ENCODE measurements at places on chromosomes 16 and 17.

DNA sequence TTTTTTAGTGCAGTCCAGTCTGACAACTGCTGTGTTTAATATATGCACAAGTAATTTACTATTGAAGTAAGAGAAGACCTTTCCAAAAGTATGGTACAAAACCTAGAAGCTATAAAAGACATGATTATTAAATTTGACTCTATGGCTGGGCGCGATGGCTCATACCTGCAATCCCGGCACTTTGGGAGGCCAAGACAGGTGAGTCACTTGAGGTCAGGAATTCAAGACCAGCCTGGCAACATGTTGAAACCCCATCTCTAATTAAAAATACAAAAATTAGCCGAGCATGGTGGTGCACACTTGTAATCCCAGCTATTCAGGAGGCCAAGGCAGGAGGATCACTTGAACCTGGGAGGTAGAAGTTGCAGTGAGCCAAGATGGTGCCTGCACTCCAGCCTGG lies 41.4 kb upstream of the VWA3A start:
- no peak for DNase-seq

DNA sequence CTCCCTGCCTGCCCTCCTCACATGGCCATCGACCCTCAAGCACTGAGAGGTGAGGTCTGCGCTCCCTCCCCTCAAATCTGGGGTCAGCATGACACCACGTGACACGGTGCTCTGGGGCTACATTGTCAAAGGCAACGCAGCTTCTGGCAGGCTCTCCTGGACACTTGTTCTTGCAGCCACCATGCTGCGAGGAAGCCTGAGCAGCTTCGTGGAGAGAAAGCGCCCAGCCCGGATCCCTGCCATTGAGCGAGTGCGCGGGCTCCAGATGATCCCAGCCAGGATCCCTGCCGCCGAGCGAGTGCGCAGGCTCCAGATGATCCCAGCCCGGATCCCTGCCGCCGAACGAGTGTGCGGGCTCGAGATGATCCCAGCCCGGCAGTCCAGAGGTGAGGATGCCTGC lies 70.9 kb upstream of the METRNL start:
- DNase-seq: no peak

- no peak for DNase-seq
Measured at GRCh38 chr16:22721511-22722100, 92.4 kb upstream of the HS3ST2 start.

DNA sequence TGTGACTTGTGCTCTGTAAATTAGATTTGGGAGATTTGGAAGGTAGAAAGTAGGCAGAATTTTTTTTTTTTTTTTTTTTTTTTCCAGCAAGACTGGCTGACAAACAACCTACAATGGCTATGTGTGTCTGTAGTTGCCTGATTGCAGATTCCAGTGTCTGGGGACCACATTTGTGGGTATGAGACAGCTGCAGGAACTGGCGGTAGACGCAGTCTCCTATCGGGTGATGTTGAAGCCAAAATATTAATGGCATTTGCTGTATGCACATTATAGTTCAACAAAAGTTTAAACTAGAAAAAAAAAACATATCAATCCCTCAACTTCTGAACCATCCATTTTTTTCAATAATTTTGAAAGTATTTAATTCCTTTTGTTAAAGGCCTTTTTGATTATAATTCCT lies 665.2 kb downstream of the TOX3 start:
- DNase-seq: no peak

DNA sequence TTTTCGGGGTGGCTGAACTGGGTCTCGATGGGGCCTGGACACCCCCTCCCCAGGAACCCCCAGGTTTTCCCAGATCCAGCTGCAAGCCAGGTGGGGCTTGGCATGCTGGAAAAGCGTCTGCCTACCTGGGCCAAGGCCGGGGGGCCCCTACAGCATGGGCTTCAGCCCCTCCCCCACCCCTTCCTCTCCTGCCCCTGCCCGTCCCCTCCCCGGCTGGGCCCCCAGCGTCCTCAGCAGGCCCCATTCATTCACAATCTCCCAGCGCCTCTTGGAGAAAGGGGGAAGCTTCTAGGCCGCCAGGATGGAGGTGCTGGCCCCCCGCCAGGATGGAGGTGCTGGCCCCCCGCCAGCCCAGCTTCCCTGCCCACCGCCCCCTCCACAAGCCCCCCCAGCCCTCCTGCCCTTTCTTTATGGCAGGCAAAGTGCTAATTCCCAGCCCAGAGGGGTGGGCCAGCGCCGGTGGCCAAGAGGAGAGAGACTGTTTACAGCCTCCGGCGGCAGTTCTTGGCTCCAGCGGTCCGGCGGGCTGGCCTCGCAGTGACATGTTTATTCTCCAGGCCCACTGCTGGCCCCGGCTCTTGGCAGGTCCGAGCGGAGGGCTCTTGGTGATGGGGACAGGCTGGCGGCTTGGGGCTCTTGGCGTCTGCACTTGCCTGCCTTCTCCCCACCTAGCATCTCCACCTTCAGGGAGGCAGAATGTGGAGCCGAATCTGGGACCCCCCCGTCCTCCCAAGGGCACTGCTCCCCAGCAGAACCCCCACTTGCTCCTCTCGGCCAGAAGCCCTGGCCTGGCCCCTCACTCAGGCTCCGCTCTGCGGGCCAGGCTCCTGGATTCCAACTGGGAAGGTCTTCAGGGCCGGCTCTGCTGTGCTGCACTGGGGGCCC lies 94.4 kb upstream of the CIBAR2 start:
- no peak for DNase-seq

DNA sequence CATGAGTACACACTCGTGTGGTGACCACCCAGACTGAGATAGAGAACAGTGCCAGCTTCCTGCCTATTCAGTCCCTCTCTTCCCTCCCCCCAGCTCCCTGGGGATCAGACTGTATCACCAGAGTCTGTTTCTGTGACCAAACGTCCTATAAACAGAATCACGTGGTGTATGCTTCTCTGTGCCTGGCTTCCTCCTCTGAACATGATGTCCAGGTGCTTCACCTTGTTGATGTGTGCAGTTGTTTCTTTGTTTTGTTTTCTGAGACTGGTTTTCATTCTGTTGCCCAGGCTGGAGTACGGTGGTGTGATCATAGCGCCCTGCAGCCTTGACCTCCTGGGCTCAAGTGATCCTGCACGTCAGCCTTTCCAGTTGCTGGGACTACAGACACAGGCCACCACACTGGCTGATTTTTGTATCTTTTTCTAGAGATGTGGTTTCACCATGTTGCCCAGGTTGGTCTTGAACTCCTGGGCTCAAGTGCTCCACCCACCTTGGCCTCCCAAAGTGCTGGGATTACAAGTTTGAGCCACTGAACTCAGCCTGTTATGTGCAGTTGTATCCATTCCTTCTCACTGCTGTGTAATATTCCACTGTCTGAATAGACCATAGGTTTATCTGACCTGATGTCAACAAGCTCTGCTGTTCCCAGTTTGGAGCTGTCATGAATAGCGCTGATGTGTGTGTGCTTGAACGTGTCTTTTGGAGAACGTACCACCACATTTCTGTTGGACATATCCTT lies 28.9 kb upstream of the PRM1 start:
- no peak for DNase-seq

GRCh38 chr16:84183911-84184591 lies 2.8 kb downstream of the TAF1C start:
- no peak for DNase-seq

DNA sequence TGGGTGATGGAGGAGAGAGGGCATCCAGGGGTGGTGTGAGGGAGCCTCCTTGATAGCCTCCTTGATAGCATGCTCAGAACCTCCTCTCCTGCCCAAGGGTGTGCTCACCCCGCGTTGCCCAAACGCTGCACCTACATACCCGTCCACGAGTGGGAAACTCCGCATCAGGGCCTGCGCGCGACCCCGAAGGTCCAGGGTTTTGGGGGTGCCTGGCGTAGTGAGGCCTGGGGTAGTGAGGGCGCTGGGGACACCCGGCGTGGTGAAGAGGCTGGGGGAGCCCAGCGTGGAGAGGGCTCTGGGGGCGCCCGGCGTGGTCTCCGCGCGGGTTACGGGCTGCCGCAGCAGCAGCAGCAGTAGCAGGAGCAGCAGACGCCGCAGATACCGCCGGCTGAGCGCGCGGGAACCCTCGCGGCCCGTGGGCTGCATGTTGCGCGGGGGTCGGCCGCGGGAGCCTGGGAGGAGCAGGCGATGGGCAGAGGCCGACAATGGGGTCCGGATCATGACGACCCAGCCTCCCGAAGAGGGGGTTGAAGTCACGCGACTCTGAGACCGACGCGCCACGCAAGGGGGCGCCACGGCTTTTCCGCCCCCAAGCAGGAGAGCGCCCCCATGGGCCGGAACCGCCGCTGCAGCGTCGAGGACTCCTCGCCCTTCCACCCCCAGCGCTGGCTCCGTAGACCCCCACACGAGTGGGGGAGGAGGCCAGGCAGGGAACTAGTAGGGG lies at the start of gene DPEP3:
TSS of gene DPEP3 (minus strand) at position 545 of the 724 bp plus-strand sequence. CDS start at position 426, 119 bp downstream.
- no peak for DNase-seq

DNA sequence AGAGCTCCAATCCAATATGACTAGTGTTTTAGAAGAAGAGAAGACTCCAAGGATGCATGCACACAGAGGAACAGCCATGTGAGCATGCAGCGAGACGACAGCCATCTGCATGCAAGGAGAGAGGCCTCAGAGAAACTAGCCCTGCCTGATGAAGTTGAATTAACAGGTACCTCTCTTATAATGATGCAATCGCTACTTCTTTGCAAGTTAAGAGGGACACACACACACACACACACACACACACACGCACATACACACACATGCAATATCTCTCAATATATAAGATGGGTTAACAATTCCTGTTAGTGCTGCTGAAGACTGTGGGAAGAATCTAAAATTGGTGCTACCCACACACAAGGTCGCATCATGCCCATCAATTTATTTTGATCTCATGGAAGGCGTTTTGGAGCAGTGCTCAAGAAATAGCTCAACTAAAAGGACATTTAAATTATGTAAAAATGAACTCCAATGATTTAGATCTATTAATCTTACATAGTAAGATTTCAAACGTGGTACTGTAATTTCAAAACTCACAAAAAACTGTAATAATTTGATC lies 7.0 kb upstream of the GINS3 start:
- no peak for DNase-seq

- no peak for DNase-seq
Measured at GRCh38 chr16:2949705-2950352, 14.2 kb upstream of the KREMEN2 start.

GRCh38 chr17:66791347-66791746 lies 43.6 kb upstream of the CACNG5 start:
- peak; percentile 61 for DNase-seq

DNA sequence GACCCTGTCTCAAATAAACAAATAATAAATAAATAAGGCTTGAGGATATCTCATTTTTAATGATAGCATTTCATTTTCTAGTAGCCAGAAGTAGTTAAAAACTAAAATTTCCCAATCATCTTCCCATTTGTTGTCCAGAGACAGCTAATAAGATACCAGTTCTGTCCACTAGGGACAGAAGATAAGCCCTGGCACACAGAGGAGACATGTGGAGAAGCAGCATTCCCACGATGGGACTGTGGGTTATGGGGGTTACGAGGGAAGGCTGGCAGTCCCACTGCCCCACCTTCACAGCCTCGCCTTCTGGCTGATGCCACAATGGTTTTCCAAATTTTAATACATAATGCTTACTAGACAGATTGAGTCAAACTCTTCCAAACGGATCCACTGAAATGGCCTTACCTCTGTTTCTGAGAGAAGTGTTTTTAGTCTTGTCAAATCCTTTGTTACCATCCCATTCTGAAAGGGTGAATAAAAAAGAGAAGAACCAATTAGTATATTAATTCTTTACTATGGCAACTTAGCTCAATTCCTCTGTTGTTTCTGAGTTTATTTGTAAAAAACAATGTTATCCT lies 44.2 kb downstream of the HELZ start:
- DNase-seq: peak; percentile 35

DNA sequence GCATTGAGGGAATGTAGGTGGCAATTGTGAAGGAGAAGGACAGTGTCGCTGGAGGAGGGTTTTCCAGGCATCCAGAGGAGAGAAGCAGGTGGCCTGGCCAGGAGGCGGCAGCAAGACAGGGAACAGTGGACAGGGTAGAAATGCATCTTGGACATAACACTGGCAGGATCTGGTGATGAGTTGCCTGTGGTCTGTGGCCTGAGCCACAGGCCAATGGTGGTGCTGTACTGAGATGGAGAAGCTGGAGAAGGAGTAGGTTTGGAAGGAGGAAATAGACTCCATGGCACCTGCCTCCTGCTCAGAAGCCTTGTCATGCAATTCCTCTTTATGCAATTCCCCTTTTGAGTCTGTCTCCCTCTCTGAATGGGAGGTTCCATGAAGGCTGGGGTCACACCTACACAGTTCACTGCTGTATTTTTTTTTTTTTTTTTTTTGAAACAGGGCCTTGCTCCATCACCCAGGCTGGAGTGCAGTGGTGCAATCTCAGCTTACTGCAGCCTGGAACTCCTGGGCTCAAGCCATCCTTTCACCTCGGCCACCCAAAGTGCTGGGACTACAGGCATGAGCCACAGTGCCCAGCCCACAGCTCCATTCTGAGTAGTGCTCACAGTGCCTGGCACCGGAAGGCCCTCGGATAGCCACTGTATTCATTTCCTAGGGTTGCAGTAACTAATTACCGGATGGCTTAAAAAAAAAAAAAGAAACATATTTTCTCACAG lies 13.5 kb upstream of the CACNG4 start:
- peak; percentile 78 for DNase-seq

DNA sequence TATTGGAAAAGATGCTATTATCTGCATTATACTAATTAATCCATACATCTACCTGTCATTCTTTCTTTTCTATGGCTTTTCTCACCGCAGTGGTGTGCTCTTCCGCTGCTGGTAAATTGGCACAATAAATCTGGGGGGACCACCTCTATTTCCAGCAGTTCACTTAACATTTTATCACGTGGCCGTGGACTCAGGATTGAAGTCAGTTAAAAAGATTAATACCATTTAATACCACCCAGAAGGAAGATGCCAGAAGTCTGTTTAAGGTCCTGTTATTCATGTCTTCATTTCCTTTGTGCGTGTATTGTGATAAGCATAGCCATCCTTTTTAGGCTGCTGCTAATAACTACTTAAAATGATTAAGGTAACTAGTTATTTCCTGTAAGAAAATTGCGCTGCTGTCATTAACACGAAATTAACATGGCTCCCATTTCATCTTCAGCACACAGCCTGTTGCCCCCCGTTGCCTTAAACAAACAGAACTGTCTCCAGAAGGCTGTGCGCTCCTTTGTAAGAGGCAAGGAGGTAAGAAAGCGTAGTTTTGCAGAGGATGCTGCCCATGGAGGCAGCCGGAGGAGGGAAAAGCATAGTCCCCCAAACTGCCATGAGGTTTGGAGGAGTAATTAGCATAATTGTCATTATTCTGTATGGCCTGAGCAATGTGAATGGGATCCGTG lies 414.4 kb downstream of the UTP18 start:
- DNase-seq: no peak

GRCh38 chr17:76442341-76443338 lies 10.3 kb downstream of the UBE2O start:
- no peak for DNase-seq

- DNase-seq: peak; percentile 78
Measured at GRCh38 chr17:980406-981291, 1.1 kb upstream of the NXN start.

- DNase-seq: no peak
Measured at GRCh38 chr17:2777242-2777867, 18.9 kb upstream of the RAP1GAP2 start.
